Kidney glomerular epithelial cell (primary cell): ENCODE measurements at places on chromosomes 7 and 10.

DNA sequence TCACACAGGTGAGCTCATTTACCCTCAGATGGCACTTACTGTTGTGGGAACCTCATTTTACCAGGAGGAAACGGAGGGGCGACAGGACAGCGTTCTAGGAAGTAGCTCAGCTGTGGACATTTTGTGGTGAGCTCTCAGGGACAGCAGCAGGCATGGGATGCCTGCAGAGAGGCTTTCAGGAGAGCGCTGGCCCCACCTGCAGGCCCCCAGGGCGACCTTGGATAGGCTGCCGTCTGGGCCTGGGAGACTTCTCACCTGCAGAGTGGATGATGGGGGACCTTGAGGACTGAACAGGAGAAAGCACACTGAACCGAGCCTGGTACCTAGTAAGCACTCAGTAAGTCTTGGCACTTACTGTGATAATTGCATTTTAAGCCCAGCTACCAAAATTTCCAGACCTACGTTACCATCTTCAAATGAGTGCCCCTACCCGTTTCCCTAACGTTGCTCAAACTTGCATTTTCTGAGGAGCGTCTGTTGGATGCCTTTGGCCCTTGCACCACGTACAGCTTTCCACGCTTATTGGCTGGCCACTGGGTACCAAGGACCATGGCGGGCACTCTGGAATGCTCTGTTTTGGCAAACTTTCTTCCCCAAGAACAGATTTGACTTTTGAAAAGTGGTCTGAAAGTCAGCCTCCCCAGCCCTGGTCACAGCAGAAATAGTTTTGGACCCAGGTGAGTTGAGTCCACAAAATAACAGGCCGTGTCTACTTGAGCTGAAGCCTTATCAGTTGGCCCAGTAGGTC, 223.4 kb downstream of the EBF3 start:
- no peak for DNase-seq

- DNase-seq, result no peak
Observed at GRCh38 chr10:132408823-132409666, 12.0 kb downstream of the PWWP2B start.

DNA sequence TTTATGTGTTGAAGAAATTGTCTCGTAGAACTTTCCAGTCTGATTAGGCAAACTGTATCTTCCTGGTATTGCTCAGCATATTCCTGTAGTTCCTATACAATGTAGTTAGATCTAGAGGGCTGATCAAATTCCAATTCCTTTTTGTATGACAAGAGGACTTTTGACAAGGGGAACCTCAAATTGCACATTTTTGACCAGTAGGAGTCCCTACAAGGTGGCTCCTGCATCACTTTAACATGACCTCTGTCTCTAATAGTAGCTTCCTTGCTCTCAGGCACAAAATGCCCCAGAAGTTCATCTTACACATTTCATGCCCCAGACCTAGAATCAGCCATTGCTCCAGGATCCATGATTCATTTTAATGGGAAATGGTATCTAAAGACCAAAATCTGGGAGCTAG, 18.7 kb downstream of the HERPUD2 start:
- no peak for DNase-seq

DNA sequence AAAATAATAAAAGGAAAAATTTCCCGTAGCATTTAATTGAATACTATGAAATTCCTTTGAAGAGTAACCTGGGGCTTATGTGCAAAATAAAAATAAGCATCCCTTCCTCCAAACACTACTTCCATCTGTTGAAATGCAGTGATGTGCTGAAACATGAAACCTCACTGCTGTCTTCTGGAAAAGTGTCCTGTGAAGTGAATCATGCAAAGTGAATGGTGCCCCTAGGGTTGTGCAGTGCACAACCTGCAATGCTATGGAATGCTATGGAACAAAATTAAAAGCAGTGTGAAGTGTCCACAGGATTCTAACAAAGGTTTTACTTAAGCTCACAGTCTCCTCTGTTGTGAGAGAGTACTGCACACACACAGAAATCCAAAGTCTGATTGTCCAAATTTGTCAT, 480.9 kb downstream of the ETV1 start:
- no peak for DNase-seq
